ENCODE measurements at places on chromosomes 16 and 17. TPM values are rescaled to one million over a fixed set of nuclear protein-coding genes. Genes with fewer than 3 reads are reported as not detected.

KRT15 gene
- total RNA-seq = 0.16 TPM

SLC13A2 gene
- not detected for total RNA-seq

CNGB1 gene
- not detected for total RNA-seq

MT1H gene
- total RNA-seq = not detected

CHRNE gene
- 0.62 TPM for total RNA-seq

ZPBP2 gene
- total RNA-seq = not detected

TNRC6A gene
- total RNA-seq = 68.0 TPM

ZNF200 gene
- total RNA-seq = 17.9 TPM

UTS2R gene
- total RNA-seq = not detected

CUEDC1 gene
- total RNA-seq = 10.9 TPM

EVI2B gene
- total RNA-seq = 0.31 TPM

RHBDF1 gene
- 3.0 TPM for total RNA-seq

SGCA gene
- total RNA-seq = not detected

PTGES3L gene
- 1.2 TPM for total RNA-seq

KCNG4 gene
- not detected for total RNA-seq

CYGB gene
- total RNA-seq = 1.2 TPM

ARL2BP gene
- total RNA-seq = 81.4 TPM

MPP2 gene
- total RNA-seq = 14.2 TPM

KRTAP4-4 gene
- total RNA-seq = not detected

KRT31 gene
- total RNA-seq = 0.47 TPM

FKBP10 gene
- total RNA-seq = 11.2 TPM

SLFN14 gene
- 0.31 TPM for total RNA-seq

ZC3H7A gene
- 36.0 TPM for total RNA-seq

SLC38A8 gene
- total RNA-seq = not detected

CPHXL2 gene
- not detected for total RNA-seq
